ENCODE measurements at places on chromosomes 3 and 15.

DNA sequence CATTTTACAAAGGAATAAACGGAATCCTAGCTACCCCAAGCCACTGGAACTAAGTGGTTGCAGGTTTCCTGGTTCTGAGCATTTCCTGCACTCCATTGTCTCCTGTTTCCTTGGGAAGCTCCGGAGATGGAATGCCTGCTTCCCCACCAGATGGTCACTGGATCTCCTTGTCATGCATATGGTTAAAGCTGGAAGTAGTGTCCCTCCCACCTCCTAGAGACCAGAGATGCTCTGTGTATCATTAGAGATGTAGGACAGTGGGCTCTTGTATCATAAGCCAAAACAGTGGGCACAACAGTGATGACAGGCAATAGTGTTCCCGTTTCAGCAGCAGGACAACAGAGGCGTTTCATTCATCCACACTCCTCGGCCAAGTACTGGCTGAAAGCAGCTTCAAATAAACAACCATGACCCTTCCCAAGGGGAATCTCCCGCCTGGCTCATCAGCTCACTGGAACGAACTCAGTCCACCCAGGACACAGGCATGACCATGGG is 136.2 kb upstream of the EIF1B start:
- DNase-seq: no peak

- DNase-seq: no peak
Observed at GRCh38 chr3:61239871-61240270, 11.4 kb downstream of the FHIT start.

DNA sequence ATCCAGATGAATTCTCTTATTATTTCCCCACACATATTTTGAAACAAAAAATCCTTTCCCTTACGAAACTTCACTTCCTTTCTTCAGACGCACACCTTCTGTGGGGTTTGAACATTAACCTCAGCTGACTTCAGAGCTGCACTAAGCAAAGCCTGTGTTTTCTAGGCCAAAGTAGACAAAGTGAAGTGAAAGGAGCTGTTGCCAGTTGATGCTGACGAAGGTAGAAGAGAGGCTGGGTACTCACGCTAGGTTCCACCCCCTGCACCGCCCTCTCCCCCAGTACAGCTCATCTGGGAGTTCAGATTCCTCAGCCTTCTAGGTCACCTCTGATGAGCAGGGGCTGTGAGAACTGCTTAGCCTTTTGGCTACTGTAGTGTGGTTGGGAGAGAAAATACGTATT is 24.1 kb downstream of the DUT start:
- no peak for DNase-seq

DNA sequence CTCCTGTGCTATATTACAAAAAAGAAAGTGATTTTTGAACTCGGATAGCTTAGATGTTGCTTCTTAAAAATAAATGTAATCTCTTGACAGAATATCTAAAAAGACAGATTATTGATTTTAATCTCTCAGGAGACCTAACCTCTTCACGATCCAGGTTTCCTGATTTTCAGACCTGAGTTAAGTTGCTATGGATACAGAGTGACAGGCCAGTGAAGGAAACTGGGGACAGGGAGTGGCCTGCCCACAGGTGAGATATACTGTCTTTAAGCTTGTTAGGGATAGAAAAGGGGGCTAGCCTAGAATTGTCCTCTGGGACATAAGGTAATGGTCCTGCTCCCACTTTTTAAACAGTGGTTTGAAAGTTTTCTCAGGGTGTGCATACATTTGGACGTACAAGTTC is 73.2 kb downstream of the CCNL1 start:
- DNase-seq: no peak

DNA sequence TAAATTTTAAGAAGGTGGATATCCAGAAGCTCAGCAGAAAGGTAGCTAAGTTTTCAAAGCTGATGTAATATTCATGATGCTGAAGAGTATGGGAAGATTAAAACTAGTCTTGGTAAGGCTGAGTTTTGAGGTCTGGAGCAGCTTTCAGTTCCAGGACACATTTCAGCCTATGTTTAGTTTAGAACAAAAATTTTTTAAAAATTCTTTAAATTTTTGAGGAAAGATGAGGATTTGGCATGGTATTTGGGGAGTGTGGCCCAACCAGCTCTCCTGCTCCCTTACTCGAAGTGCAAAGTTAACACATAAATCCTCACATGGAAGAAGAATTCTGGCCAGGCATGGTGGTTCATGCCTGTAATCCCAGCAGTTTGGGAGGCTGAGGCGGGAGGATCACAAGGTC is 1039.1 kb downstream of the NAALADL2 start:
- no peak for DNase-seq

- no peak for DNase-seq
Observed at GRCh38 chr15:96565266-96565665, 234.8 kb downstream of the NR2F2 start.

- DNase-seq: no peak
Observed at GRCh38 chr3:15932348-15933300, 134.8 kb upstream of the ANKRD28 start.

GRCh38 chr15:71529361-71529760 is 281.0 kb upstream of the NR2E3 start:
- DNase-seq: no peak

GRCh38 chr3:18474202-18474601 is 49.1 kb upstream of the SATB1 start:
- no peak for DNase-seq

- DNase-seq: no peak
Observed at GRCh38 chr15:45263854-45264253, 11.8 kb downstream of the SLC28A2 start.

DNA sequence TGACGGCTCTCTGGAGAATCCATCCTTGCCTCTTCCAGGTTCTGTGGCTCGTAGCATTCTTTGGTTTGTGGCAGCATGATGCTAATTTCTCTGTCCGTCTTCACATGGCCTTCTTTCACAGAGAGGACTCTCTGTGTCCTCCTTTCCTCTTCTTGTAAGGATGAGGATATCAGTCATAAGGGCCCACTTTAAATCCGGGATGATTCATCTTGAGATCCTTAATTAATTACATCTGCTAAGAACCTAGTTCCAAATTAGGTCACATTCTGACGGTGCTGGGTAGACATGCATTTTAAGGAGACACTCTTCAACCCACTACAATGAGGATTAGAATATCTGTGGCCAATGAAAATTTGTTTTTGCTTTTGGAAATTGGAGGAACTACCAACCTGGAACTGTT is 15.7 kb upstream of the GXYLT2 start:
- no peak for DNase-seq

DNA sequence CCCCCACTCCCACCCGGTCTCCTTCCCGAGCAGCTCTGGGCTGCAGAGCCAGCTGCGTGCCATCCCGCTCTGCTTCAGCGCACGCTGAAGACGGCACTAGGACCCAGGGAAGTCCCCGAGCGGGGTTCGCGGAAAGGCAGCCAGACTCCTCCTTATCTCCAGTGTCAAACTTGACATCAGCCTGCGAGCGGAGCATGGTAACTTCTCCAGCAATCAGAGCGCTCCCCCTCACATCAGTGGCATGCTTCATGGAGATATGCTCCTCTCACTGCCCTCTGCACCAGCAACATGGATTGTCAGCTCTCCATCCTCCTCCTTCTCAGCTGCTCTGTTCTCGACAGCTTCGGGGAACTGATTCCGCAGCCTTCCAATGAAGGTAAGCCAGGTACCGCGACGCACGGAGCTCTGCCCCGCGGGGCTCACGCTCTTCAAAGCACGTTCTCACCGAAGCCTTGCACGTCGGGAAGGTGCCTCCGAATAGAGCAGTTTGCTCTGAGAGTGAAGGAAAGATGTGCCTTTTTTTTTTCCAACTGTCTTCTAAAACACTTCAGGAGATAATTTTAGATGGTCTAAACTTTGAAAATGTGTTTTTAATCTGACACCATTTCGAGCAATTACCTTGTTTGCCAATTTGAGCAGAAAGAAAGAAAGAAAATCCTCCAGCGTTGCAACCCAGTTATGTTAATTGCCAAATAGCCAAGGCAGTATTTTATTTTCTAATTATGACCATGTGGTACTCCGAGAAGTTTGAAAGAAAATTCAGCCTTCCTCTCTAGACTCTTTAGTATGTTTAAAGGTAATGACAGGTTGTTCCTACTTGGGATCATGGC is at the start of gene EPHA3:
Gene EPHA3, plus strand, starts transcription at position 161 of the 830 bp plus-strand sequence. Its CDS starts 128 bp downstream, at position 289.
- peak; percentile 64 for DNase-seq

DNA sequence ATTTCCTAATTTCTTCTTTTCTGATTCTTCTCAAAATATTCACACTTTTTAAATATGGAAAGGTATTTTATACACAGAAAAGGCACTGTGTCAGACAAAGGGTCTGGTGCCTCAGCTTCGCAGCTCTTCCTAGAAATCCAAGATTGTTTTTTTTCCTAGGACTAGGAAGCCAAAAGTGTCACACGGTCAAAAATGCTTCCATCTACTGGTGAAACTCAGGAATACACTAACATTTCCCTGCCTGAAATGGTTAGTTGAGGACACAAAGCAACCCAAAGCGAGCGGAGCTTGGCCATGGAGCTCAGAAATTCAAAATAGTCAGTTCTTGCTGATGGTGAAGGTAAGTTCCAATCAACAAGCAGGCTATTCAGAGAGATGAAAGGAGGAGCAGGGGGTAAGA is 426.5 kb upstream of the RASGRP1 start:
- no peak for DNase-seq

GRCh38 chr15:50210462-50211157 is 28.6 kb downstream of the SLC27A2 start:
- DNase-seq: no peak

Data from iPS DF 19.7 (cell line).